ENCODE measurements at places on chromosomes 13 and 19.
A peak's percentile ranks its signal among the peaks of the same experiment; 100 is the strongest.

DNA sequence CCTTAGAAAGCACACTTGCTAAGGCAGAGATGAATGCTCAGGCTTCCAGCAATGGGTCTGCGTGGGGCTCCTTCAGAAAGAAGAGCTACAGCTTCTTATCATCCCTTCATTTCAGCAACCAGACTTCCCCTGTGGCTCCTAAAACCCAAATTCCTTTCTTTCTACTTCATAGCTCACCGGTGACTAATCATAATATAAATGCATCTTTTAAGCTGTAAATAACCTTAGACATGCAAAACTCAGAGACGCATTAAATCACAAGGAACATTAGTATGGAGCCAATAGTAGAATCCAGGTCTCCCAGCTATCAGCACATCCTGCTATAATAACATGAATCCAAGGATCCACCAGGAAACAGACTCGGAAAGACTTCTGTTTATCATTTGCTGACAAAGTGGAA lies 375.6 kb downstream of the COG6 start:
- DNase-seq, result no peak

- no peak for DNase-seq
These were observed 13.2 kb upstream of the UQCR11 start for GRCh38 chr19:1618157-1619093.

GRCh38 chr13:46369506-46370277 lies 17.4 kb downstream of the RUBCNL start:
- DNase-seq, result no peak

- peak; percentile 56 for DNase-seq
These were observed 125.5 kb upstream of the MCF2L start for GRCh38 chr13:112843392-112844111.

DNA sequence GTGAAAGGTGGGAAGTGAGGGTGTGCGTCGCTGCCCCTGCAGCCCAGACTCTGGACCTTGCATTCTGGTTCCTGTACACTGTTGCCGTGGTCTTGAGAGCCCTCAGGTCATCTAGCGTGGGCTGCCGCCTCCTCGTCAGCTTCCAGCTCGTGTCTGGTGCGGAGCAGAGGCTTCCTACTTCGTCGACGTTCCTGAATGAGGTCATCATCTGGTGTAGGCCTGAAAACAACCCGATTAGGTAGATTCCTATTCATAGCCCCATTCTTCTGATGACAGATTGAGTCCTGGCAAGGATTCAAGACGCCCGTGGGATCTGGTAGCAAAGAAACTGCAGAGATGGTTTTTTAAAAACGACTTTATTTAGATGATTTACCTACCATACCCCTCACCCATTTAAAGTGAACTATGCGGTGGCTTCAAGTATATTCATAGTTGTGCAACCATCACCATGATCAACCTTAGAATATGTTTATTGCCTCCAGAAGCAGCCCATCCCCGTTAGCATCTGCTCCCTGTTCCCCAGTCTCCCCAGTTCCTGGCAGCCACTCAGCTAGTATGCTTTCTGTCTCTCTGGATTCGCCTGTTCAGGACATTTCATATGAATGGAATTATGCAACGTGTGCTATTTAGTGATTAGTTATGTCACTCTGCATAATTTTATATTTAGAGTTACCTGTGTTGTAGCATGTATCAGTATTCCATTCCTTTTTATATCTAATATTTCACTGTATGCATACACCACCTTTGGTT lies 13.8 kb downstream of the NAXD start:
- DNase-seq, result no peak

DNA sequence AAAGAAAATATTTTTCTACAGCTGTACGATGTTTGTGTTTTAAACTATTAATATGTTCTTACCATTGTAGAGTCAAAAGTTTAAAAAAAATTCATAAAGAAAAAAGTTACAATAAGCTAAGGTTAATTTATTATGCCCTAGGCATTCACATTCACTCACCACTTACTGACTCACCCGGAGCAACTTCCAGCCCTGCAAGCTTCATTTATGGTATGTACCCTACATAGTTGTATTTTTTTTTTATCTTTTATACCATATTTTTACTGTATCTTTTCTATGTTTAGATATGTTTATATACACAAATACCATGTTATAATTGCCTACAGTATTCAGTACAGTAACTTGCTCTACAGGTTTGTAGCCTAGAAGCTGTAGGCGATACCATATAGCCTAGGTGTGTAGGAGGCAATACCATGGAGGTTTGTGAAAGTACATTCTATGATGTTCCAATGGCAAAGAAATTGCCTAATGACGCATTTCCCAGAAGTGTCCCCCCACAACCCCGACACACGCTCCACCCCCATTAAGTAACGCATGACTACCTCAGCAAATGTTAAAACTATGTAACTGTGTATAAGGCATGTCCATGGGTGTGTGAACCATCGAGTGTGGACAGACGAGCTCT lies 60.4 kb downstream of the SLITRK6 start:
- DNase-seq, result no peak

- DNase-seq, result no peak
These were observed 174.2 kb downstream of the TEX29 start for GRCh38 chr13:111494641-111495040.

DNA sequence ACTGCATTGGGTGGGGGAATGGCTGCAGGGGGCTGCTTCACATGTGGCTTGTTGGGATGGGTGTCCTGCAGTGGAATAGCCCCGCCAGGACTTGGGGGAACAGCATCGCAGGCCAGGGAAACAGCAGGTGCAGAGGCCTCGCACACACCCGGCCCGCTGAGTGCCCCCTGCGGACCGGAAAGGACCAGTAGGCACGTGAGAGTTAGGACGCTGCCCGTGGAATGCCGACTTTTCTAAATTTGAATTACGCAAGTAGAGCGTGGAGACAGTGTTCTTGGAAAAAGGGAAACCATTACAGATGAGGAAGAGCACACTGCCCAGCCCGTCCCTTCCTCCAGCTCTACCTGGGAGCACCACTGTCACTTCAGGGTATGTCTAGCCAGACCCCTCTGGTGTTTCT lies 11.5 kb downstream of the DNM2 start:
- no peak for DNase-seq

GRCh38 chr19:5436106-5436947 lies 18.9 kb upstream of the ZNRF4 start:
- DNase-seq, result peak; percentile 66

DNA sequence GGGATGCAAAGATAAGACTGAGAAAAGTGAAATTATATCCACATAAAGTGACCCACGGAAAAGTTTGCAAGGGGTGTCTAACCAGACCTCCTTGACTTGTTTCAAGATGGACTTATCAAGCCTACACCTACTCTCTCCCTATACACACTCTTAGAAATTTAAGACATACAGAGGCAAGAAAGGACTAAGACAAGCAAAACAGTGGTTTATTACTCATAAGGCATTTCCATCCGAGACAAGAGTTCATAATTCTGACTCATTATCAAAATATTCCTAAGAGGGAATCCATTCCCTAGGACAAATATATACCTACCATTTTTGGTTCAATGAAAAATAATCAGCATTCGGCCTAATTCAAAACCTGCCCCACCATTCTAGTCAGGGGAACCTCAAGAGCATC lies 232.6 kb upstream of the GPC6 start:
- no peak for DNase-seq

GRCh38 chr13:47004027-47004426 lies 107.2 kb upstream of the HTR2A start:
- DNase-seq, result no peak

- no peak for DNase-seq
These were observed 799 bp upstream of the C1QTNF9B start for GRCh38 chr13:23898101-23898500.

GRCh38 chr19:33818411-33818810 lies 21.7 kb downstream of the KCTD15 start:
- DNase-seq, result no peak

DNA sequence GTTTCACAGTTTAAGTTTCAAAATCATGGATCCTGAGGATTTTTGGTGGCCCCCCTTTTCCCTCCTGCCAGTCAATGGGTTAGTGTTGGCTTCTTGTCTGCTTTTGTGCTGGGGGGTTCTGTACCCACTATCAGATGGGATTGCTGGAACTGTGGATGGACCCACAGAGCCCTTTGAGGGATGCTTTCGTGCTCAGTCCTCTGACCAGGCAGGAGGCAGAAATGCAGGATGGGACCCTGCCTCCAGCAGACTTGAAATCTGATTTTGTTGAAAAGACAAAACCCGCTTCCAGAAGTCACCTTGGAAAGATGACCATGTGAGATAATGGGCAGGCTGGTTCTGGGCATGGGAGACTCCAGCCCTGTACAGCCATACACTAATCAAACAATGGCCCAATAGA lies 408.9 kb downstream of the ZNF536 start:
- no peak for DNase-seq

DNA sequence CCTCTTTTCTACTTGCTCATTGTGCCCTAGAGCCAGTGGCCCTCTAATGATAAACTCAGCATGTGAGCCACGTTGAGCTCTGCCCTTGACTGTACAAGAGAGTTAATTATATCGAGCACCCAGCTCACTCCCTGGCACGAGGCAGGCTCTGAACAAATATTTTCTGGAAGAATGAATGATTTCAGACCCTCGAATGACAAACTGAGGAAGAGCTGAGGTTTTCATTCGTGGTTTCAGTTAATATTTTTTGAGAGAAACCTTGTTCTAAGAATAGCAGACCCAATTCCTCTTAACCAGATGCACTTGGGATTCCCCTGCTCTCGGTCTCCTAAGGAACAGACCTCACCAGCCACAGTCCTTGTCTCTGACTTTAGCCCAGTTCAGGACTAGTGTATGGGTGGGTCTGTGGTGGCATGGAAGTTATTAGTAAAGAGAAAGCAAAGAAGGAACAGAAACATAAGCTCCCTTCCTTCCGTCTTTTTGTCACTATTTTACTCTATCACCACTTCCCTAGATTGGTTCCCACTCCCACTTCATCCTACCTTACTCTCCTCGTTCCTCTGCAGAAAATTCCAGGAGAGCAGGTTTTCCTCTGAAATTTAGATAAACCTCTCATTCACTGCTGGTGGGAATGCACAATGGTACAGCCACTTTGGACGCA lies 22.1 kb upstream of the WDFY2 start:
- no peak for DNase-seq

DNA sequence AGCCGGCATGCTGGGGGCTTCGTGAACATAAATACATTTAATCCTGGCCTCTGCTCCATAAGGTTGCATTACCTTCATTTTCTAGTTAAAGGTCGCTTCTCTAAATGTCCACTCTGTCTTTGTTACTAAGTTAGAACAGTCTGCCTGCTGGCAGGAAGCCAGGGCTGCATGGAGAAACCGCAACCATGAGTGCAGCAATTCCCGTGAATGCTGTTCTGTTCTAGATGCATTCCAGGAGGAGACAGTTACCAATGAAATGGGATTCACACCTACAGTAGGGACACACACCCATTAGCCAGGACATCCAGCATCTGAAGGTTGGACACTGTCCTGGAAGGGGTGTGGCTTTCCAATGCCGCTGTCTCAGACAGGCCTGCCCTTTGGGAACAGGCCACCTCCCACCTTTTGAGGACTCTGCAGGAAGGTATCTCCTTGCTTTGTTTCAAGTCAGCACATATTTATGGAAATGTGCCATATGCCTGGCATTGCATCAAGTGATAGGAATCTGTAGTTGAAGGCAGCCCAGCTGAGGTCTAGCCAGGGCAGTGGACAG lies 129.7 kb downstream of the SLC7A1 start:
- DNase-seq, result no peak

DNA sequence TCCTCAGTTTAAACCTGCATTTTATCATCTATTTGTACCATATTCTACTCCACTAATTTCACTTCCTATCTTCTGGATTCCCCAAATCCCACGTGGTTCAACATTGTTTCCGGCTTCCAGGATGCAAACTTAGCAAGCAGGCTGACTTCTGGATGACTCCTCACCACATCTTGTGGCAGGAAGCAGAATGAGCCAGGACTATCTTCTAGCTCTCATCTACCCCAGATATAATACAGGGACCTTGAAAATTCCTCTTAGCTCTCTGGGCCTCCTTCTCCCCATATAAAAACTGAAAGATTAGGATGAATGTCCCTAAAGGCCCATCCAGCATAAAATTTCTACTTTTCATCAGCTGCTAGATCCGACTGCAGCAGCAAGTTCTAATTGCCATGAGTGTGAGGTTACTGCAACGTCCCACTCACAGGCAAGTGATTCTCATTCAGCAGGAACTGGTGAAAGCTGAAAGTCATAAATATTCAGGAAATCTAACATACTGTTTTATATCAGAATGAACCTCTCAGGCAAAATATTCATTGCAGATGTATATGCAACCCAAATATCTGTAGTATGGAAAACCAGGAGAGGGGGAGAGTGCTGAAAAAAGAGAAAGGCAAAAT lies 93.4 kb downstream of the KCTD12 start:
- peak; percentile 59 for DNase-seq

DNA sequence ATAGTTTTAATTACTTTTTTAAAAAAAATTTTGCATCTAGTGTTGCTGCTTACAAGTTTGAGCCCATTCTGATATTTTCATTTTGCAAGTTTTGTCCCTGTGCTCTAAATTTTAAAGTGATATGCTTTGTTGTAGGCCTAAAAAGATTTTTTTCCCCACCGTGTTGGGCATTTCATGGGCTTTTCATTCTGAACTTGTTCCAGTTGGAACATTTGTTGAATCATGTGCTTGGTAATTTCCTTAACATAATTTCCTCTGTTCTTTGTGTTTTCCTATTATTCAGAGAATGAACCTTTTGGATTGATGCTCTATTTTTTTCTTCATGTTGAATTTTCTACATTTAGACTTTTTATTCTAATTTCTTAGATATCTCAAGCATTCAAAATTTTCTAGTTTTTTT lies 206.4 kb upstream of the SPRY2 start:
- DNase-seq, result no peak

All from right forelimb (tissue), 1 donor.